Nephron progenitor cell (in vitro differentiated cells): ENCODE measurements at places on chromosomes 1 and 21.

- no peak for DNase-seq
These were observed 57.3 kb upstream of the CSF3R start for GRCh38 chr1:36540056-36540455.

DNA sequence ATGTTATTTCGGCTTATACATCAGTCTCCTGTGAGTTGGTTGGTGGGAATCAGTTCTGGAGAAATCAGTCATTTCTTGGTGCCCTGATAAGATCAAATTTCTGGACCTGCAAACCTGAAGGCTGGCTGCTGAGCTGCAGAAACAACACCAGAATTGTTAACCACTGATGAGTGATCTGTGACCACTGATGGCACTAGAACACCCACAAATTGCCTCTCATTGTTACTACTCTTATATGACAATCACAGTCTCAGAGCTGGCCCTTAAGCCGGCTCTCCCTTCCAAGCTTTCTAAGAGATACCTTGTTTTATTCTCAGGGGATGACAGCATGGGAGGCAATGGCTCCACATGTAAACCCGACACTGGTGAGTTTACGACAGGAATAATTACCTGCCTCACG, 1.9 kb downstream of the C1orf162 start:
- no peak for DNase-seq

GRCh38 chr21:34941162-34941561, 107.9 kb downstream of the RUNX1 start:
- no peak for DNase-seq

DNA sequence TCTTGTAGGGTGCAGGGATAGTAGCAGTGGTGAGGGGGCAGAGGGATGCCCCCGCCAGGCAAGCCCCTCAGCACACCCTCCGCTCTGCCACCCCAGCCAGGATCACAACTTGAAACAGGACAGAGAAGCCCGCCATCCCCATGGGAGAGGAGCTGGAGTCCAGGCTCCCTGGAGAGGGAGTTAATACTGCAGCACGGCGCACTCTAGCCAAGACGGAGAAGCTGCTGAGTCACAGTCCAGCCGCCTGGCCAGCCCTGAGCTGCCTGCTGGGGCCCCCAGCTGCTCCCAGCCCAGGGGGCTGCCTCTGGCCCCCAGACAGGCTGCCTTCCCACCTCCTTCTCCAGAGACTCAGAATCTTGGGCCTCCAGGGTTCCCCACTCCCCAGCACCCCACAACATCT, 87.2 kb downstream of the SYT2 start:
- no peak for DNase-seq

GRCh38 chr1:229889031-229889517, 178.0 kb upstream of the GALNT2 start:
- no peak for DNase-seq

DNA sequence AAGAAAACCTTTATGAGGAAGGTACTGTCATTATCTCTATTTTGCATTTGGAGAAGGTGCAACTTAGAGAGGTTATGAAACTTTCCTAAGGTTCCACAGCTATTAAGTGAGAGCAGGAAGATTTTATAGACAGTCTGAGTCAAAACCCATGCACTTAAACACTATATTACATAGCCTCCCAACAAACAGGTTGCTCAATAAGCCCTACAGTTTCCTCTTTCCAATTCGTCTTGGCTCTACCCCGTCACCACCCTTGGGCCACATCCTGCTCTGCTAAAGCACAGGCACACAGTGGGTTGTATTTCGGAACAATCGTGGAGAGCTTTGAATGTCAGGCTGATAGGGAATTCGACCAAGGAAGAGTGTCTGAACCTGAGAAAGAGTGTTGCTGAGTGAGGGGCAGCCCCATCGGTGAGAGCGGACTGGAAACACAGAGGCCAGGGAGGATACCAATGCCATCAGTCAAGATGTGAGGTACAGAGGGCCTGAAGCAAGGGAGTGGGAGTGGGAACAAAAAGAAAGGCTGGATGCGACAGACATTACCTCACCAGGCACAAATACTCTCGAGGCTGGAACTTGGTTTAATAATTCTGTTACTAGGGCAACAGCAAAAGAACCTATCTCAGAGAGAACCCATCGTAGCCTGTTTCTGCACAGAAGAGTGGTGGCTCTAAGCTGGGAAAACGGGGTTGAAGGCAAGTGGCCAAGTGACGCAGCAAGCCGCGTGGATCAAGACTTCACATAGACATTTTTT, 6.3 kb upstream of the LRRC52 start:
- DNase-seq, result no peak

DNA sequence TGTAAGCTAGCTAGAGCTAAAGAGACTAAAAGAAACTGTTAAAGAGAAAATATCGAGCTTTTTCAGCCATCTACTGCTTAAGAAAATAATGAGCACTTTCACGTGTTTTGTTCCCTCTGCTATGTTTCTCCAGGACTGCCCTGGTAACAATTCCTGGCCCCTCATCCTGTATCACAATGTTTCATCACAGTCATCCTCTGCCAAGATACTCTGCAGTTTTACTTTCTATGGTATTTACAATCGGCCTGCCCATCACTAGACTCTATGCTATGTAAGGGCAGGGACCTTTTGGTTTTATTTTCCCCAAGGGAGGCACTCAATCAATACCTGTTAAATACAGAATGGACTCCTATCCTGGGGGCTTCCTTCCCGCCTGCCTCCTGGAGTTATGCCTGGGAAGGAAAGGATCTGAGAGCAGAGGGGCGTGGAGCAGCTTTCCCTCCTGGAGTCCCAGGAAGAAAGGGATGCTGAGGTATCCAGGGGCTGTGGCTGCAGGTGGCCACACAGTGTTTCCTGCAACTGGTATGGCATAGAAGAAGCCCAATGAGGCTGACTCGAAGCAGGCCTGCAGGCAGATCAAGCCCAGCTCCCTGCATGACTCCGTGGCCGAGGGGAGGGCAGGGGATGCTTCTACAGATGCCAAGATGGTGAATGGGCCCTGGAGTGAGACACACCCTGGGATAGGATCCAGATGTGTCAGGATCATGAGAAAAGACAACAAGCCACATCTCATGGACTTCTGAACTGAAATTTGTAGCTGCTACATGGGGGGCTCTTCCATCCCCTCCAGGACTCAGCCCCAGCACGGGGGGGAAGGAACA, 52.9 kb downstream of the MATN1 start:
- DNase-seq, result no peak

DNA sequence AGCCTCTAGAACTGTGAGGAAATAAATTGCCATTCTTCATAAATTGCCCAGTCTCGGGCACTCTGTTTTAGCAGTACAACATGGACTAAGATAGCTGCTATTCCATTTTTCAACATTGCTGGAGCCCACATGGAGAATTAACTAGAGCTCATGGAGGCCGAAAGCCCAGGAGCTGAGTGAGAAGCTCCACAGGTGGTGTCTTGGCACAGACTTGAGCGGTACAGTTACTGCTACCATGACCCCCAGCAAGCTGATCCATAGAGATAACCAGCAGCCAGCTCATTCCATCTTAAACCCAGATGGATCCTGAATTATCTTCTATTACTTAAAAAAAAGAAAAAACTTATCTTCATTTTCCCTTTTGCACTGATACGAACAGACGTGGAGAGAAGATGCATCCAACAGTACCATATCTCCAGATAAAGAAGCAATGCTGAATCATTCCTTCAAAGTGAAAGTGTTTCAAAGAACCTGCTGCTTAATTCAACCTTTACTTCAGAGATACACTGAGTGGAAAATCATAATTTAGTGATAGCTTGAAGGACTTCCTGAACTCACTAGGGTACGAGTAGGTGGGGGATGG, 115.1 kb downstream of the SETD4 start:
- DNase-seq, result no peak

GRCh38 chr1:241932845-241933244, 24.7 kb upstream of the BECN2 start:
- no peak for DNase-seq
